ENCODE measurements at places on chromosomes 2 and 18. TPM values are rescaled to one million over a fixed set of nuclear protein-coding genes. Genes with fewer than 3 reads are reported as not detected.

DNA sequence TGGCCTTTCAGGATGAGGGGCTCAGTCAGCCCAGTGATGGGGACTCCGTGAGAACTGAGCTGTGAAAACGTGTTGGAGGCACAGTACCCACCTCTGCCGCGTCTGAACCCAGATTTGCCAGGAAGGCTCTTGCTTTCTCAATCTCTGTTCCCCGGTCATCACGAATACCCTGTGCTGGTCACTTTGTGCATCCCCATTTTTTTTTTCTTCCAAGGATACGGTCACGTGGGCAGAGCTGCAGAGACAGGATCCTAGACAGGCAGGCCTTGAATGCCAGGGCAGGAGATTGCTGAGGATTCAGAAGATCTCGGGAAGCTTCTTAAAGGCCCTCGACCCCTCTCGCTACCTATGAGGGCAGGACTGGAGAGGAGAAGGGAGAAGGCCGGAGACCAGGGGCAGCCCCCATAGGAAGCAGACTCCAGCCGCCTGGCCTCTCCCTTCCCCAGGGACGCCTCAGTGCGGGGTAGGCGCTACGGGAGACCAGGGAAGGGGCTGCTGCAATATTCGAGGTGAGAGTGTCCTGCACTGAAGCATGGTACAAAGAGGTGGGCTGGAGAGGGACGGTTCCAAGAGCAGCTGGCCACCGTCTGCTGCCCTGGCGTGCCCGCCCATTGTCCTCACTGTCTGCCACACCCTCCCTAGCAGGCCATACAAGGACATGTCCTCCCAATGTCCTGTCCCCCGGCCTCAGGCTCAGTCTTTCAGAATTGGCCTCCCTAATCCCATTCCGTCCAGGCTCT, 29.0 kb upstream of the TAF1B start:
- no peaks in the 10 kb centered on the region for H3K36me3 ChIP-seq
- H3K4me1 ChIP-seq, result peaks cover 34% of the 10 kb centered on the region
- peak overlapping the region; percentile 16 for H3K4me3 ChIP-seq

The RAB6C gene
- not detected for total RNA-seq

The LRRTM4 gene
- not detected for total RNA-seq

DNA sequence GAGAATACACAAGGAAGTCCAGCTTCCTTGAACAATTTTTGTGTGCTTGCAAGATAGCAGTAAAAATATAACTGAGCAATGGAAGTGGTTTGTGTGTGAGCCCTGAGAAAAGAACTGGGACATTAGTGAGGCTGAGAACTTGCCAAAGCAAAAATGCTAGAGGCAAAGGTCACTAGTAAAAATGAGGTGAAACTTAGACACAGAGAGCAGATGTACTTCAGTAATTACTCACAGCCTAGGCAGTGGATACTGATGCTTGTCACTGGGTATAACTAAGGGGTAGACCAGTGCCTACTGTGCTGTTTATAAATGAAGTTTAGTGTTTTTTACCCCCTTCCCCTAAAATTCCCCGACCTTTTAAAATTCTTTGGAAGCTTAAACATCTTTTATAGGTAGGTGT, 450.1 kb downstream of the LPIN1 start:
- DNase-seq, result no peak
- no peak overlapping the region for H3K27ac ChIP-seq
- no peak overlapping the region for H3K4me3 ChIP-seq
- no peaks in the 10 kb centered on the region for H3K36me3 ChIP-seq
- no peaks in the 10 kb centered on the region for H3K27me3 ChIP-seq

- H3K36me3 ChIP-seq, result no peaks in the 10 kb centered on the region
- no peak overlapping the region for H3K27ac ChIP-seq
- H3K4me1 ChIP-seq, result no peaks in the 10 kb centered on the region
These were observed 378.4 kb upstream of the PIK3C3 start for GRCh38 chr18:41576643-41577042.

The RTKN gene
- 138 TPM for total RNA-seq

The RAPGEF4 gene
- total RNA-seq, result 0.87 TPM

The GCKR gene
- not detected for total RNA-seq

DNA sequence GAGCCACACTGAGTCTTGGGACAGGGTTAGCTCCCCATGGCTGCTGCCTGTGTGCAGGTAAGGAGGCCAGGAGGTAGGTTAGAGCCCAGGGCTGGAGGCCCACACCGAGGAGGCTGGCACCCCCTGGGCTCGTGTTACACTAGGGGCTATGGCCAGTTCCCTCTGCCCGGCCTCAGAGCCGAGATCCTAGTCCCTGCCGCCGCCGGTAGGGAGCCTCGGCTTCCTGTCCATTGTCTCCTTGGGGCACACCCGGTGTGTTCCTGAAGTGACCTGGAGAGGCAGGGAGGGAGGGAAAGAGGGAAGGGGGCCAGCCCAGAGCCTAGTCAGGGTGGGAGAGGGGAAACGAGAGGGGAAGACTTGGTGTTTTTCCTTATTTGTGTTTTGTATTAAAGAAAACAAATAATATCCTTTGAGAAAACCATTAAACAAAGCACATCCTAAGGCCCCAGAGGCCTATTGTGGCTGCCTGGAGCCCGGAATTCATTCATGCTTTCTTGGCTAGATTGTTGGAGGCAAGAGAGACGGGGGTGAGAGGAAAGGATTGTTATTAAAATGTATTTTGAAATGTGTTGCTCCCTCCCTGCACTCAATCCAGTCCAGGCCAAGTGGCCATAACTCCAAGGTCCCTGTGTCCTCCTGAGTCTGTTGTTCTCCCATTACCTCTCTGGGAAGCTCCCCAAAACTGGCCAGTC, 170.7 kb downstream of the CTIF start:
- no peak for DNase-seq
- H3K36me3 ChIP-seq, result no peaks in the 10 kb centered on the region
- H3K27ac ChIP-seq, result no peak overlapping the region
- H3K27me3 ChIP-seq, result no peaks in the 10 kb centered on the region
- H3K4me1 ChIP-seq, result no peaks in the 10 kb centered on the region
- no peak overlapping the region for H3K4me3 ChIP-seq

- H3K36me3 ChIP-seq, result no peaks in the 10 kb centered on the region
- peak; percentile 15 for DNase-seq
- no peak overlapping the region for H3K4me3 ChIP-seq
- peaks cover 17% of the 10 kb centered on the region for H3K4me1 ChIP-seq
- H3K27ac ChIP-seq, result no peak overlapping the region
These were observed 89.8 kb upstream of the KCNH7 start for GRCh38 chr2:162928356-162928755.

DNA sequence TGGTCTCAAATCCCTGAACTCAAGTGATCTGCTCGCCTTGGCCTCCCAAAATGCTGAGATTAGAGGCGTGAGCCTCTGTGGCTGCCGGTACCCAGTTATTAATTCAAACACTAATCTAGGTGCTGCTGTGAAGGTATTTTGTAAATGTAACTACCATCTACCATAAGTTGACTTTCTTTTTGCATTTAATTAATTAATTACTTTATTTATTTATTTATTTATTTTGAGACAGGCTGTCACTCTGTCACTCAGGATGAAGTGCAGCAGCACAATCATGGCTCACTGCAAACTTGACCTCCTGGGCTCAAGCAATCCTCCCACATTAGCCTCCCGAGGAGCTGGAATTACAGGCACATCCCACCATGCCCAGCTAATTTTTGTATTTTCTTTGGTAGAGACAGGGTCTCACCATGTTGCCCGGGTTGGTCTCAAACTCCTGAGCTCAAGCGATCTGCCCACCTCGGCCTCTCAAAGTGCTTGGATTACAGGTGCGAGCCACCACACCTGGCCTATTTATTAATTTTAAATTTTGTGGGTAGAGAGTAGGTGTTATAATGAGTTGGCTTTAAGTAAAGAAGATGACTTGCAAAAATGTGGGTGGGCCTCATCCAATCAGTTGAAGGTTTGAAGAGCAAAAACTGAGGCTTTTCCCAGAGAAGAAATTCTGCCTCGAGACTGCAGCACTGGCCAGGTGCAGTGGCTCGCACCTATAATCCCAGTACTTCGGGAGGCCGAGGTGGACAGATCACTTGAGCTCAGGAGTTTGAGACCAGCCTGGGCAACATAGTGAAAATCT, 17.3 kb upstream of the NMUR1 start:
- H3K27me3 ChIP-seq, result no peaks in the 10 kb centered on the region
- H3K36me3 ChIP-seq, result no peaks in the 10 kb centered on the region
- peaks cover 10% of the 10 kb centered on the region for H3K4me1 ChIP-seq
- DNase-seq, result no peak
- H3K4me3 ChIP-seq, result no peak overlapping the region
- no peak overlapping the region for H3K27ac ChIP-seq

The KIAA1328 gene
- 4.4 TPM for total RNA-seq

GRCh38 chr2:153470867-153471266, 7.7 kb downstream of the RPRM start:
- no peak for DNase-seq
- 0 out of 2 replicates have a peak, but pooled peaks cover 9% of the 10 kb centered on the region for H3K27me3 ChIP-seq
- H3K36me3 ChIP-seq, result no peaks in the 10 kb centered on the region
- no peaks in the 10 kb centered on the region for H3K4me1 ChIP-seq
- H3K4me3 ChIP-seq, result no peak overlapping the region
- no peak overlapping the region for H3K27ac ChIP-seq

DNA sequence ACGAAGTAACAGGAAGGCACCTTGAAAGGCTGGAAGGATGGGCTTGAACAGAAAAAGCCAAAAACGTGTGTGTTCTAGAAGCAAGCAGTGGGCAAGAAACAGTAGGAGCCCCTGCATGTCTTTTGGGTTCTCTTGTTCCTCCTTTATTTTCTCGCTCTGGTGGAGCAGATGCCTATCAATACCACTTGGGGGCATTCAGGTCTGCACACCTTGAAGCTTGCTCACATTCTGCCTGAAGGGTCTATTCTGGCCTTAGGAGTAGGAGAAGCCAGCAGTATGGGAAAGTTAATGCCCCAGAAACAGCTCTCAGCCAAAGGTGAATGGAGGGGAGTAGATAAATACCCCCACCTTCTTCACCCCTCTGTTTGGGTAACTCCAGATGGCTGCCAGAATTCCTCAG, 204.5 kb downstream of the TXNL1 start:
- H3K4me1 ChIP-seq, result peaks cover 16% of the 10 kb centered on the region
- H3K27ac ChIP-seq, result no peak overlapping the region
- H3K36me3 ChIP-seq, result no peaks in the 10 kb centered on the region
- H3K27me3 ChIP-seq, result no peaks in the 10 kb centered on the region

GRCh38 chr18:25141399-25141798, 210.6 kb downstream of the ZNF521 start:
- no peak overlapping the region for H3K4me3 ChIP-seq
- DNase-seq, result no peak
- no peak overlapping the region for H3K27ac ChIP-seq
- H3K27me3 ChIP-seq, result peaks cover 70% of the 10 kb centered on the region
- H3K36me3 ChIP-seq, result no peaks in the 10 kb centered on the region
- no peaks in the 10 kb centered on the region for H3K4me1 ChIP-seq

GRCh38 chr2:121368836-121369235, 83.8 kb upstream of the TFCP2L1 start:
- H3K27me3 ChIP-seq, result no peaks in the 10 kb centered on the region
- peaks cover 11% of the 10 kb centered on the region for H3K36me3 ChIP-seq
- H3K4me3 ChIP-seq, result no peak overlapping the region
- DNase-seq, result no peak
- H3K4me1 ChIP-seq, result peaks cover 27% of the 10 kb centered on the region

GRCh38 chr2:79906139-79906890, 393.5 kb downstream of the CTNNA2 start:
- no peak overlapping the region for H3K27ac ChIP-seq
- no peaks in the 10 kb centered on the region for H3K36me3 ChIP-seq
- no peaks in the 10 kb centered on the region for H3K27me3 ChIP-seq
- H3K4me1 ChIP-seq, result no peaks in the 10 kb centered on the region

DNA sequence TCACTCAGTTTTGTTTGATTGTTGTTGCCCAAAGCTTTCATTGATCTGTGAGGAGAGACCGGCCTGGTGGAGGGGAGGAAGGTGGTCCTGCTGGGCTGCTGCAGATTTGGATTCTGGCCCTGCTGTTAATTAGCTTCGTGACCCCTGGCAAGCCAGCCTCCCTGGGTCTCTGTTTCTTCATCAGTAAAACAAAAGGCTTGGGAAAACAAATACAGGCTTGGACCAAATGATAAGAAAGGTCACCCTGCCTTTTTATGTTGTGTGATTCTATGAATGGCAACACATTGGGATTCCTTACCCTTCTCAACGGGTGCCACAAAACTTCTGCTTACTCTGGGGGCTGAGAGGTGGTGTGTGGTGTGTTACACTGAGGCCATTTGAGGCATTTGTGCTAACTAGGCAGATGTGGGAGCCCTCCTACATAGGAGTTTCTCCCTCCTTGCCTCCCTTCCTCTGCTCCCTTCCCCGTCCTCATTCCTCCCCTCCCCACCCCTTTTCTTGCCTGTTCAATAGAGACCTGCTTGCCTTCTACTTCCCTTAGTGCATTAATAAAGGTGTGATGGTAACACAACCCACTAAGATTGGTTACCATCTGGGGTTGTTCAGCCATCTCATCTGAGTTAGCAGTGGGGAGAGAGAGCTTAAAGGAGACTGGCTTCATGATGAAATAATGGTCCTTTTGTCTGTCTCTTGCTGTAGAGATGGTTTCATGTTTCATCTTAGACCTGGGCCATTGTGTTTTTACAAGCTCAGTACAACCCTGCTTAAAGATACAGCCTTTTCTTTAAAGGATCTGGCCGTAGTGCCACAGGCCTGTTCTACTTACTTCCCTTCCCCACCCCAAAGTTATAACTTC, 96.2 kb downstream of the TANC1 start:
- H3K4me1 ChIP-seq, result peaks cover 32% of the 10 kb centered on the region
- H3K27me3 ChIP-seq, result no peaks in the 10 kb centered on the region
- peak; percentile 63 for DNase-seq
- peak overlapping the region; percentile 64 for H3K27ac ChIP-seq

Data from PC-3 (cell line).